ENCODE measurements at places on chromosomes 6 and 20. TPM values are rescaled to one million over a fixed set of nuclear protein-coding genes. Genes with fewer than 3 reads are reported as not detected.

The SLC22A3 gene
- 37.0 TPM for total RNA-seq

The ZNF165 gene
- total RNA-seq = 0.97 TPM

The CAGE1 gene
- total RNA-seq = 0.10 TPM

The OPRL1 gene
- 0.45 TPM for total RNA-seq

The NRN1 gene
- total RNA-seq = 0.50 TPM

The SLC2A4RG gene
- 101 TPM for total RNA-seq

The MAK gene
- 0.10 TPM for total RNA-seq

The KHDC1L gene
- total RNA-seq = 0.51 TPM

The CLPSL2 gene
- total RNA-seq = 1.4 TPM

The ESR1 gene
- not detected for total RNA-seq

The DEFB126 gene
- not detected for total RNA-seq

The TMEM244 gene
- not detected for total RNA-seq

The SCRT2 gene
- total RNA-seq = not detected

The LTB gene
- total RNA-seq = 0.25 TPM

The ARFGEF3 gene
- total RNA-seq = 0.59 TPM

The FUT9 gene
- not detected for total RNA-seq

The IMPG1 gene
- total RNA-seq = not detected

The SAMD5 gene
- 0.62 TPM for total RNA-seq

The RTN4IP1 gene
- total RNA-seq = 9.0 TPM

The CPXM1 gene
- not detected for total RNA-seq

The SSR1 gene
- total RNA-seq = 73.4 TPM

The HTR1B gene
- not detected for total RNA-seq

The HRH3 gene
- not detected for total RNA-seq

The TREML2 gene
- not detected for total RNA-seq

The UST gene
- total RNA-seq = 2.2 TPM

The TMEM242 gene
- 6.9 TPM for total RNA-seq

The ZNF337 gene
- 15.9 TPM for total RNA-seq

The MPC1 gene
- total RNA-seq = 4.3 TPM

The PDE7B gene
- 1.1 TPM for total RNA-seq

The TNNC2 gene
- total RNA-seq = not detected
